EL (cell line): ENCODE measurements at places on chromosomes 11 and 22.

GRCh38 chr11:96167203-96167758, 175.7 kb downstream of the MAML2 start:
- DNase-seq = no peak

DNA sequence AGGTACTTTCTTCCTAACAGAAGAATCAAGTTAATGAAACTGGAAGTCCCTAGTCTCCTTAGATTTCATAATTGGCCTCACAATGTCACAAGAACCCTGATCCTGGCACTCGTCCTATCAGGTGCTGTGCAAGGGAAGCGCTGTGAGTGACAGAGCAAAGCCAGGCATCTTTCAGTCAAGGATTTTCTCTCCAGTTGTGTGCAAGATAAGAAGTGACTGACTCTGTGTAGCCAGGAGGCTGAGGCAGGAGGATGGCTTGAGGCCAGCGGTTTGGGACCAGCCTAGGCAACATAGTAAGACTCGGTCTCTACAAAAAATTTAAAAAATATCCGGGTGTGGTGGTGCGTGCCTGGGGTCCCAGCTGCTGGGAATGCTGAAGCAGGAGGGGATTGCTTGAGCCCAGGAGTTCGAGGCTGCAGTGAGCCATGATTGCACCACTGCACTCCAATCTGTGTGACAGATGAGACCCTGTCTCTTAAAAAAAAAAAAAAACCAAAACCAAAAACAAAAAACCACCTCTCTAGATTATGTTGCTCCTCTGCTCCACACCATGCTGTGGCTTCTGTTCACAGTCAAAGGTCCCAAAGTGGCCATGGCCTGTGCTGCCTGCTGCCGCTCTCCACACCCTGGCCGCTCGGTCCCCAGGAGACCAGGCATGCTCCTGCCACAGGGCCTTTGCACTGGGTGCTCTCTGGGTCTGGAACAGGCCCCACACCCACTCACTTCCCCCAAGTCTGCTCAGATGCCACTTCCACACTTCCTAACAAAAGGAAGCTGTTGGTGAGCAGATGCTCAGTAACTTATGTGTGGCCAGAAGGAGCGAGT, 54.2 kb upstream of the CLDN5 start:
- no peak for DNase-seq

DNA sequence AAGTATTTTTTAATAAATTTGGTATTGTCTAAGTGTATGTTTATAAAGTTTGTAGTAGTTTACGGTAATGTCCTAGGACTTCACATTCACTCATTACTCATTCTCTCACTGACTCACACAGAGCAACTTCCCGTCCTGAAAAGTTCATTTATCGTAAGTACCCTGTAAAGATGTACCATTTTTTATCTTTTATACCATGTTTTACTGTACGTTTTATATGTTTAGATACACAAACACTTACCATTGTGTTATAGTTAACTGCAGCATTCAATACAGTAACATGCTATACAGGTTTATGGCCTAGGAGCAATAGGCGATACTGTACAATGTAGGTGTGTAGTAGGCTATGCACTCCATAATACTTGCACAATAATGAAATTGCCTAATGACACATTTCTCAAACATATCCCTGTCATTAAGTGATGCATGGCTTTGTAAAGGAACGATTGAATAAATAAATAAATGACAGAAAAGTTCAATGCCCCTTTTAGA, 12.5 kb upstream of the CARD18 start:
- peak; percentile 62 for DNase-seq

DNA sequence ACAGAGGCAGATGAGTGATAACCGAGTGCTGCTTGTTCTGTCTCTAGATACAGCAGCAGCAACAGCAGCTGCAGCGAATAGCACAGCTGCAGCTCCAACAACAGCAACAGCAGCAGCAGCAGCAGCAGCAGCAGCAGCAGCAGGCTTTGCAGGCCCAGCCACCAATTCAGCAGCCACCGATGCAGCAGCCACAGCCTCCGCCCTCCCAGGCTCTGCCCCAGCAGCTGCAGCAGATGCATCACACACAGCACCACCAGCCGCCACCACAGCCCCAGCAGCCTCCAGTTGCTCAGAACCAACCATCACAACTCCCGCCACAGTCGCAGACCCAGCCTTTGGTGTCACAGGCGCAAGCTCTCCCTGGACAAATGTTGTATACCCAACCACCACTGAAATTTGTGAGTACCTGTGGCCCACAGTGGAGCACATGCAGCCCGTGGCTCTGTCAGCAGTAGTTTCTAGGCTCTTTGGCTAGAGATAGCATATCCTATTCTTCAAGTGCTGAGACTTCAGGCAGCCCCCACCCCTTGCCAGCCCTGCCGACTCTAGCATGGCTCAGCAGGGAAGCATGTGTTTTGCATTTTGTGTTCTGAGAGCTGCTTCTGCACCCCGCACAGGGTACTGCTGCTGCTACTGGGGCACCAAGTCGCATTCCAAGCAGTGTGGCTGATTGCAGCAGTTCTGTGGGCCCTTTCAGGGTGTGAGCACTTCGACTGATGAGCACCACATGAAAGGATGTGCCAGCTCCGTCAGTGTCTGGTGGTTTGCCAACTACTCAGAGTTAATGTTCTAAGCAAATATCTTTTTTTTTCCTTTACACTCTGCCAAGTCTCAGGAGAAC, 59.2 kb downstream of the MED15 start:
- peak; percentile 89 for DNase-seq

DNA sequence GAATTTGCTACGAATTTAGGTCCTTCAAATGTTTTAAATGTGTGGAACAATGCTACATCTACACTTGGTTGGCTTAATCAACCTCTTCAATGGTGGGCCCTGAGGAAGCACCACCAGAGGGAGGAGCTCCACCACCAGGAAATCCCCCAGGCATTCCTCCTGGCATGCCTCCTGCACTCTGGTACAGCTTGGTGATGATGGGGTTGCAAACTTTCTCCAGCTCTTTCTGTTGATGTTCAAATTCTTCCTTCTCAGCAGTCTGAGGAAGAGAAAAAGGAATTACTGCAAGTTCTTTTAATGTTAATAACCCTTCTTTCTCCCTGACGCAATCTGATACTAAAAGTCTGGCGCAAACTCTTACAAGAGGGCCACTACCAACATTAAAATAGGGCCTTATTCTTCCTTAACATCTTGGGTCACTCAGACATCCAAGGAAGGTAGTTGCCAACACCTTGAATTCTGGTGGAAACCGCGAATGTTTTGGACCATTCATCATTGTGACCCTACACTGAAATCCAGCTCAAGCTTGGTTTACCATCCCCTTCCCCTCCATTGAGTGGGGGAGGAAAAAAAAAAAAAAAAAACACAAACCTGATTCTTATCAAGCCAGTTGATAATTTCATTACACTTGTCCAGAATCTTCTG, 4.2 kb downstream of the HSPA8 start:
- peak; percentile 27 for DNase-seq

DNA sequence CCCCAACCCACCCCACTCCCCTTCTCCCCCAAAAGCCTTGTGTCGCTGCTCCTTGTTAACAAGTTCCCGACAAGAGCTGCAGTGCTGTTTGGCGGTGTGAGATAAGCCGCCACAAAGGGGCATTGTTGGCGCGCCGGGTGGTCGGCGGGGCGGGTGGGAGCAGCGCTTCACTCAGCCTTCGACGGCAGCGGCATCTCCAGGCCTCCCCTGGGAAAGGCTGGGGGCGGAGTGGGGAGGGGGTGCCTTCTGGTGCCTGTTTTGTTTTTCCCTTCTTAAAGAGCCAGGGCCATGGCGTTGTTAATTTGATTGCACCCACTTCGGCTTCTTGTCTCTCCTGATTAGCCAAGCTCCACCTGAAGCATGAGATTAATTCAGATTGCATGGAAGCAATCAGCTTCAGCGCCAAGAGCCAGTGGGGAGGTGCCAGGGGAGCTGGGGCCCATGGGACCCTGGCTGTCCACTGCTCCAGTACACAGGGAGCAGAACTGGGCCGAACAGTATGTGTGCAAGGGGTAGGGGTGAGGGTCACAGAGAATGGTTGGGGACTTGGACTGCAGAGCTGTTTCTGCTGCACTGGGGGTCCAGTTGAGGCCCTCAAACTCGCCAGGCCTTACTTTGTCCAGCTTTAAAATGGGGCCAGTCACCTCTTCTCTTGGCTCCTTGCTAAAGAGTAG, 165.1 kb downstream of the CEP164 start:
- no peak for DNase-seq

- DNase-seq = no peak
Measured at GRCh38 chr11:72411623-72412419, 22.5 kb downstream of the CLPB start.

- no peak for DNase-seq
Measured at GRCh38 chr11:43212279-43212678, 99.5 kb upstream of the API5 start.

DNA sequence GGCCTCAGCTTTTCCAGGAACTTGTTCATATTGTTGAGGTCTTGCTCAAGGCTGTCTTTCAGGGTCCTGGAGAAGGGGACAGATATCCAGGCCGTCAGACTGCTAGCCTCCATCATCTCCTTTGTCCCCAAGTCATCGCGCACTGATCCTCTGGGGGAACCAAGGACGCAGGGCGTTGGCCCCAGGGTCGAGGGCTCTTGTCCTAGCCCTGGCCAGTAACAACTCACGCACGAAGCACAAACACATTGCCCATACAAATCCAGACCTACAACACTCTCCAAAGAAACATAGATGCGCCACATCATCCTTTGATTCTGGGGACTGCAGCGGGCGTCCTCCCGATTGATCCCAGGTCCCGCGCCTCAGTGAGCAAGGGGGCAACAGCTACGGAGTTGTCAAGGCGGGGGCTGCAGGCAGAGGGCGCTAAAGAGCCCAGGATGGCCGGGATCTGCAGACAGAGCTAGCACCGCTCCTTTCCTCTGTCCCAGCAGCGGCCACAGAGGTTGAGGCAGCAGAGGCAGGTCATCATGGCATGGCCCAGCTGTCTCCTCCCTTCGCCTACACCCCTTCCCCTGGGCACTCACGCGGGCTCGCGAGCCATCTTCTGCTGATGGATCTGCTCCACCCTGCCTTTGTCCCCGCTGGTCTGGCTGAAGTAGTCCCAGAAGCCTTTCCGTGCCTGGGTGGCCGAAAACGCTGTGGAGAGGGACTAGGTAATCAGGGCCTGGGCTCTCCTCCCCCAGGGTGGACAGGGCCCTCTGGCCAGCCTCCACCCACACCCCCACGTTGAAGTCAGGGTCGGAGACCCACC, 472 bp downstream of the APOA5 start:
- DNase-seq = peak; percentile 59

- no peak for DNase-seq
Measured at GRCh38 chr22:46201059-46201757, 48.9 kb downstream of the CDPF1 start.

GRCh38 chr11:95693298-95693697, 96.3 kb downstream of the FAM76B start:
- DNase-seq = no peak

DNA sequence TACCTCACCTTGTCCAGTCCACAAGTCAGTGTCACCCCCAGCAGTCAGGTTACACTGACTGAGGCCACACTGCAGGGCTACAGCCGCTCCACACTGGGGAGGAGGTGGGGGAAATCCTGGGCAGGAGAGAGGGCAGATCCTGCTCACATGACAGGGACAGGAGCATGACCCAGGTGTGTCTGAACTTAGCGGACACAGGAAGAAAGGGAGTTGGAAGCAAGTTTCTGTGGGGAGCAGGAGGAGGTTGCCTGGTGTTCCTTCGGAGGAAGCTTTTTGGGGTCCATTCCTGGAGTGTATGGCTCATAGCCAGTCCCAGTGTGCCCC, 5.9 kb downstream of the MMP11 start:
- no peak for DNase-seq

- DNase-seq = peak; percentile 69
Measured at GRCh38 chr11:12284316-12285050, 92.9 kb upstream of the PARVA start.

- peak; percentile 70 for DNase-seq
Measured at GRCh38 chr11:122633219-122633829, 22.2 kb upstream of the UBASH3B start.

DNA sequence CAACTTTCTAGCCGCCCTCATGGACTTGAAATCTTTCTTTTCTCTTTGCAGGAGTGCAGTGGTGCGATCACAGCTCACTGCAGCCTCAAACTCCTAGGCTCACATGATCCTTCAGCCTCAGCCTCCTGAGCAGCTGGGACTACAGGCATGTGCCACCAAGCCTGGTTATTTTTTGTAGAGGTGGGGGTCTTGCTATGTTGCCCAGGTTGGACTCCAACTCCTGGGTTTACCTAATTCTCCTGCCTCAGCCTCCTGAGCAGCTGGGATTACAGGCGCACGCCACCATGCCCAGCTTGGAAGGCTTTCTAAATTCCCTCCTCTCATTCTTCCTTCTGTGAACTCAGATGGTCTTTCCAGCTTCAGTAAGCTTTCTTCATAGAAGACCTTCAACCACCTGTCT, 4.7 kb upstream of the APOA1 start:
- no peak for DNase-seq

GRCh38 chr11:134370526-134371435, 39.0 kb downstream of the GLB1L2 start:
- no peak for DNase-seq

- DNase-seq = no peak
Measured at GRCh38 chr22:29934596-29934995, 51.6 kb downstream of the MTMR3 start.

DNA sequence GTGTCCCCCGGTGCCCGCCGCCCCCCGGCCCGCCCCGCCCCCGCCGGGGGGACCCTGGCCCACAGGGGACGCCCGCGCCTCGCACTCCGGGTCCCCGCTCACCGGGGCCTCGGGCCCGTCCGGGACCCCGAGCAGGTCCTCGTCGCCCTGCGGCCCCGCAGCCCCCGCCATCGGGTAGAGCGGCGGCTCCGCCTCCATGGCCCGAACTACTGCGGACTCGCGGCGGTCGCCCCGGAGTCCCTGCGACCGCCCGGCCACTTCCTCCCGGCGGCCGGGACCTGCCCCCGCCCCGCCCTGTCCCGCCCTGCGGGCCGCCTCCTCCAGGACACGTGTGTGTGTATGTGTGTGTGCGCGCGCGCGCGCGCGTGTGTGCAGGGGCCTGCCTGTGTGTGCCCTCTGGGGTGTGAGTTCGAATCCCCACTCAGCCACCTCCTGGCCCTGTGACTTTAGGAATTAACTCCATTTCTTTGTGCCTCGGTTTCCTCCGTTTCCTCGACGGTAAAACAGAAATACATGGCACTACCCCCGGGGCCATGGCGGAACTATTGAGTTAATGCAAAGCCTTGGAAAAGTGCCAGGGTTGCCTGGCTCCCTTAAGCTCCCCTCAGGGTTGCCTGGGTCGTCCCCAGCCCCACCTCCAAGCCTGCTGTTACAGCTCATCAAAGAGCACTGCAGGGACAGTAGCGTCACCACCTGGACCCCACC, at the start of gene UNC93B1:
UNC93B1 (minus strand) TSS at position 252 of the 705 bp plus-strand sequence; CDS start at position 198, 54 bp downstream.
- peak; percentile 88 for DNase-seq

- peak; percentile 21 for DNase-seq
Measured at GRCh38 chr11:65709661-65710060, 2.4 kb upstream of the KAT5 start.
